Central memory CD4-positive, alpha-beta T cell (primary cell): ENCODE measurements at places on chromosomes 11 and 22.

- DNase-seq, result no peak
These were observed 11.6 kb downstream of the LMNTD2 start for GRCh38 chr11:548700-549603.

GRCh38 chr11:19646308-19646707 lies 66.3 kb upstream of the NAV2 start:
- DNase-seq, result no peak

- DNase-seq, result no peak
These were observed 414.0 kb upstream of the LUZP2 start for GRCh38 chr11:24082860-24083259.

DNA sequence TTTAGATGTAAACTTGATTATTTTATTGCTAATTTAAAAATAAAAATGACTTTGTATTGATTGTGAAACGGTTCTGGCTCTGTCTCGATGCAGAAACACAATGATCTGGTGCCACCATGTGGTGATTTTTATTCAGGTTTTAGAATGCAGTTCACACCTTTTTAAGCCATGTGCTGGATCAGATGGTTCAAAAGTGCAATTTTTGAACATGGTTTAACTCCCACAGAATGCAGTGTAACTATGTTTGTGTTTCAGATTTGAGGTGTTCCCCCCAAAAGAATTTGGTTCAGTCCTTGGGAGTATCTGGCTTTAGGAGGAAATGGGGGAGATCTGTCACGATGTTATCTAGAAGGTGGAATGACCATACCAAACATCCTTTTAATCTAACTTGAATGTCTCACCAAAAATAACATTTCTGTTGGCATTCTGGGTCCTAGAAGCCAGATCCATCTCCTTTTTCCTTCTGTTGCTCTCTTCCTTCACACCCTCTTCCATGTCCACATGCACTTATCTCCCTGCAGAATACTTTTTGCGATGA lies 7.9 kb downstream of the MRPL16 start:
- peak; percentile 62 for DNase-seq

DNA sequence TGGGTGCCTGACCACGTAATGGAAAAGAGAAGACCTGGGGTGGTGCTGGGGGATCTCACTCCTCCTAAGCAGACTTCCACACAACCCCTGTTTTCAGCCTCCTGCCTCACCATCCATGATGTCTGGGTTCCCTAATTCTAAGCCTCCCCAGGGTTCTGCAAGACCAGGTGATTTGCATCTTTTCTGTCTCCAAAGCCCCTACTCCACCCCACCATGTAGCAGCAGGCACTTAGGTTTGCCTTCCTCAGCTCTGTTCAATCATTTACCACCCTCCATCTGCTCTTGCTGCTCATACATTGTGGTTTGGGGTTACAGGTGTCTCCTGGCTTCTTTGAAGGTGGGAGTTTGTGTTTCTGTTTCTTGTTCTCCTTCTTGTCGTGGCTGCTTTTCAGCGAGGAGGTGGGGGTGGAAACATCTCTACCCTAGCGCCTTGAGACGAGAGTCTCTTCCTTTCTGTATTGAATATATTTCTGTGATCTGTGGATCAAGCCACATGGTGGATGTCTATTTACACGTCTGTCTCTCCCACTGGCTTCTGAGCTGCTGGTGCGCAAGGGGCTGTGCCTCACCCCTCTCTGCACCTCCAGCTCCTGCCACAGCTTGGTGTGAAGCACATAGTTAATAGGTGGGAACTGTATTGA lies 6.6 kb upstream of the SSTR3 start:
- peak; percentile 93 for DNase-seq

- no peak for DNase-seq
These were observed 21.3 kb downstream of the PHF21A start for GRCh38 chr11:46099963-46100316.

DNA sequence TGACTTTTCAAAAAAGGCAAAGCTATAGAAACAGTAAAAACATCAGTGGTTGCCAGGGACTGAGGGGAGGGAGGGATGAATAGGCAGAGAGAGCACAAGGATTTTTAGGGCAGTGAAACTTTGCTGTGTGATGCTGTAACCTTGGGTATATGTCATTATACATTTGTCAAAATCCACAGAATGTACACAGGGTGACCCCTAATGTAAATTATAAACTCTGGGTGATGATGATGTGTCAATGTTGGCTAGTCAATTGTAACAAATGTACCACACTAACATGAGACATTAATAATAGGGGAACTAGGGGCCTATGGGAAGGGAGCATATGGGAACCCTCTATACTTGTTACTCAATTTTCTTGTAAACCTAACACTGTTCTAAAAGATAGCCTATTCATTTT lies 24.8 kb downstream of the RIBC2 start:
- DNase-seq, result no peak
